ENCODE measurements at places on chromosomes 2 and 18.

- no peak for DNase-seq
These were observed 423.7 kb upstream of the ACVR2A start for GRCh38 chr2:147420947-147421675.

DNA sequence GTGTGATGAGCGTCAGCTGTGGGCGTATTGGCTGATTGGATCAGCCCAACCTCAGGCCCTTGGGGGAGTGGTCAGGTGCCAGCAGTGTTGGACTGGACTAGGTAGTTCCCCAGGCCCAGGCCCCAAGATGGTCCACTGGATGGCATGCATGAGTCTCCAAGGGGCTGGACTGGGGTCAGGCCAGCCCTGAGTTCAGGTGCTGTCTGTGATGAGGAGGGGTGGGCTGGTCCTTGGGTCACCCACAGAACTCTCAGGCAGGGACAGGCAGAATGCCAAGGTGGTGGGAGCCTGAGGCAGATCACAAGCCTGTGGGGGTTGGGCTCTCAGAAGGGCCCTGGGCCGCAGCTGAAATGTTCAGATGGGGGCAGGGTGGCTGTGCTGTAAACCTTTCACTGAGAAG is 59.5 kb upstream of the THUMPD2 start:
- no peak for DNase-seq

DNA sequence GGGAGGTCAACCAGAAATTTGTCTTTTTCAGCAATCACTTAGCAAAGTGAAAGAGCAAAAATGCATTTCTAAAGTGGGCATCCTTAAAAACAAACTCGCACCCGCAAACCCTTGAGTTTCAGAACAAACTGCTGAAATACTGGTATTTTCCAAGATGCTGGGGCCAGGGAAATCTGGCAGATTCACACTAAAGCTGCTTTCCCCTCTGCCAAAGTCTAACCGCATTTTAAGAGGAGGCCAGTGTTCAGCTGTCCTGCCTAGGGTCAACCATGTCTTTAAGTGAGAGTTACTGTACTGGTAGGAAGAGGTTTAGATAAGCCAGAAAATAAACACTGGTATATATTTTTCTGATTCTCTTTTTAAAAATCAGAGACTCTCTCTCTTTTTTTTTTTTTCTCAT is 55.9 kb downstream of the ACVR1 start:
- no peak for DNase-seq

- no peak for DNase-seq
These were observed 135.0 kb downstream of the EPHA4 start for GRCh38 chr2:221437056-221437455.

DNA sequence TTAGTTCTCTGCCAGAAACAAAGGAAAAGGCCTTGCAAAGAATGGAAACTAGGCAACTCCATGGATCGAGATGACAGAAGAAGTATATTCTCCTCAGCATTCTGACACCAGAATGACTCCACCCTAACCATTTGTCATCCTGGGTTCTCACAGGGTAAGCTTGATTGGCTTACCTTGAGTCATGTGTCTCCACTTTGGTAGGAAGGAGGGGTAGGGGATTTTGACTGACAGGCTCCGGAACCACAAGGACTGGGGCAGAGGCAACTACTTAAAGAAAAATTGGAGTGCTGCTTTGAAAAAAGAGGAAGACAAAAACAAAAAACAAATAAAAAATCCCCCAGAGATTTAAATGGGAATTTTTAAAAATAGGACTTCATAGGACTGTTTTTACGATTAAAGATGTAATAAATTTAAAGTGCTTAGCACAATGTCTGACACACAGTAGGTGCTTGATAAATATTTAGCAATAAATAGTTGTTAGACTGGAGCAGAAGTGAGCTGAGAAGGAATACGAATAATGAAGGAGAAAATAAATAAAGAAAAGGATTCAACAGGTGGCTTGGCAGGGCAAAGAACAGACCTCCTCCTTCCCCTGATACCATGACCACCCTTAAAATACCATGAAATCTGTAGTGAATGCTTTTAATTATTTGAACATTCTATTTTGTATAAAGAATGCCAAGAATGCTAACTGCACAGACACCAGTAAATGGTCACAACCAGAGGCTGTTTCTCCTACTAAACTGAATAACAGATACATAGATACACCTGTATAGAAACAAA is 230.2 kb downstream of the CDCA7 start:
- no peak for DNase-seq

- DNase-seq = no peak
These were observed 61.8 kb upstream of the EFEMP1 start for GRCh38 chr2:55985406-55985805.

GRCh38 chr18:24964216-24964615 is 387.8 kb downstream of the ZNF521 start:
- DNase-seq = no peak

DNA sequence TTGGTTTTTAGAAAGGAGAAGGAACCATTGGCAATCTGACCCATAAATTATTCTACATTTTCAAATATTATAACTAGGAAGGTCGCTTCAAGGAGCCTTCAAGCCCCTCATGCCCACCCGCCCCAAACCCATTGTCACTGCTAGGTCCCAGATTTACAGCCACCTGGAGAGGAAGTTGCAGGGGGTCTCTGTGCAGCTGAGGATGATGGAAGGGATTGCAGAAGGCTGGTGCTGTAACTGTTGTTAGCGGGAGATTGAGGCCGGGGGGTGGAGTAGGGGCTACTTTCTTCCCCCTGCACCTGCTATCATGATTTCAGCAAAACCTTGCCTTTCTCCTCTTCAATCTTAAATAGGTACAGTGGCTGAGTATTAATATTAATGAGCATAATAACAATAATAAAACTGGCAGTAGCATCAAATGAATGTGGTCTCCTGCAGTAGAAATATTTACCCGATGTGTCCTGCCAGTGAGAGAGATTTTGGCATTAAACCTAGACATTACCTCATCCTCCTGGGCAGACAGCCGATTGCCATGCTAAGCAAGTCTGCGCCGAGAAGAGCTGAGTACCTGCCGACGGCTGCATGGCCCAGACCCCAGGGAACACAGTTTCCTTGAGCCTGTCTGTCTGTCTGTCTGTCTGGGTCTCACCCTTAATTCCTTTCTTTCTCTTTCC is 225.4 kb downstream of the FAM210A start:
- no peak for DNase-seq

DNA sequence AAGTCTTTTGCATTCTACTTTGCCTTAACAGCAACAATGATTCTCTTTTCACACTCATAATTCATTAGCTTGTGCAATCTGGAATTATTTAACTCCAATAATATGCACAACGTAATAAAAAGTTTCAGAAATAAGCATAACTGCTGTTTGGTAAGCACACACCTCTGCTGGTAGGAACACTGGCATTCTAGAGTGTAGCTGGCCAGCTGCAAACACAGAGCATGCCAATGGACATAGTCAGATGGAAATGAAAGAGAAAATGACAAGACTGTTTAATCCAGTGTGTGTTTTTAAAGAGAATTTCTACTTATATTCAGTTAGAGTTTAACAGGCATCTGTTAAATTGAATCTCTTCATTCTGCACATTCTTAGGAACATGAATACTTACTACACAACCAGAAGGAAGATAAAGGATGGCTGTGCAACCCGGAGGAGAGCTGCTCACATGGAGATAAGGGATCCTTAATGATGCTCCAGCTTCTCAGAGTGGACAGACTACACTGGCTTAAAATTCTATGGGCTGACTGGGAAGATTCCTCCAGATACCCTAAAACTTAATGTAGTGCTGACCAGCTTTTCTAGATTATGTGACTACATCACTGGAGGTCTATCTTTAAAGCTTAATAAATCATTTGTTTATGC is 94.6 kb upstream of the CHAC2 start:
- DNase-seq = no peak

- no peak for DNase-seq
These were observed 46.9 kb downstream of the TTC32 start for GRCh38 chr2:19854596-19855541.

DNA sequence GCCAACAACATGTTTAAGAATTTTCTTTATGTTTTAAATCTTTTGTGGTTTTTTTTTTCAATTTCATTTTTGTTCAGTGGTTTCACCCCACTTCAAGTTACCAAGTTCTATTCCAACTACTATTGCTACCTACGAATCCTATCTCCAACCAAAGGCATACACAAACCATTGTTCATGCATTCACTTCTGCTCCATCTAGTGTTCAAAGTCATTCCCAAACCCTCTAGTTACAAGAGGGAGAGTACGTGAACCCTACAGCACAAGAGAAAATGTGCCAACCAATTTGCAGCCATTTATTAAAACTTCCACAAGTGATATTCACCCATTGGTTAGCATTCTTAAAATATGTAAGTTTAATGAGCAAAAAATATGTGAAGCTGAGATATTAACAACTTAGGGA is 295.1 kb upstream of the KYNU start:
- DNase-seq = no peak

DNA sequence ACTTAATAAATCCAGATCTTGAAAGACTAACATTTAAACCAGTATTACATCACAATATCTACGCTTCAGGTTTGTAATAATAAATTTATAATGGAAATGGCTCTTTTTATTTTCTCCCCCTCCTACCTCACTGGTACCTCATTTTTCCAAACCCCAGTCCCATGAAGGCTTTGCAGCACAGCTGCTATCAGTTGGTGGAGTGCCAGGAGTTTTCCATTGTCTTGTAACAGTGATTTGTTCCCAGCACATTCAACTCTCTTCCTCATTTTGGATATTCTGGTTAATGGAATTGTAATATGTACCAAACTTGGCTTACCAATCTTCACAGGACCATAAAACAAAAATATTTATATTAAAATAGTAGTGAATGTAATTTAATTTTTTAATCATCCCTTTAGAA is 91.2 kb downstream of the VRK2 start:
- no peak for DNase-seq

DNA sequence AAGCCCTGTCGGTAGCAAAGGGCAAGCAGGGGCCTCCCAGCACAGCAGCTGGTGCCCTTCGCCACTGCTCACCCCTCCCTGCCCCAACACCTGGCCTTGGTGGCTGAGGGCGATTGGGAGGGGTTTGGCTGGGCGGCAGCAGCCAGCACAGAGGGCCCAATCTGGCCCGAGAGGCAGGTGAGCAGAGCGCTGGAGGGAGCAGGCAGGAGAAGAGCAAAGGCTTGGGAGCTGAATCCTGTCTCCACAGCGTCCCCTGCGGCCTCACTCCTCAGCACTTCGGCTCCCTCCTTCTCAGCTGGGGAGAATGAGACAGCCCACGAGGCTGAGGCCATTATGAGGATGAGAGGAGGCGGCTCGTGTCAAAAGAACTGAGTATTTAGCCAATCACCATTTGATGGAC is 74.9 kb upstream of the TAF1B start:
- DNase-seq = no peak

DNA sequence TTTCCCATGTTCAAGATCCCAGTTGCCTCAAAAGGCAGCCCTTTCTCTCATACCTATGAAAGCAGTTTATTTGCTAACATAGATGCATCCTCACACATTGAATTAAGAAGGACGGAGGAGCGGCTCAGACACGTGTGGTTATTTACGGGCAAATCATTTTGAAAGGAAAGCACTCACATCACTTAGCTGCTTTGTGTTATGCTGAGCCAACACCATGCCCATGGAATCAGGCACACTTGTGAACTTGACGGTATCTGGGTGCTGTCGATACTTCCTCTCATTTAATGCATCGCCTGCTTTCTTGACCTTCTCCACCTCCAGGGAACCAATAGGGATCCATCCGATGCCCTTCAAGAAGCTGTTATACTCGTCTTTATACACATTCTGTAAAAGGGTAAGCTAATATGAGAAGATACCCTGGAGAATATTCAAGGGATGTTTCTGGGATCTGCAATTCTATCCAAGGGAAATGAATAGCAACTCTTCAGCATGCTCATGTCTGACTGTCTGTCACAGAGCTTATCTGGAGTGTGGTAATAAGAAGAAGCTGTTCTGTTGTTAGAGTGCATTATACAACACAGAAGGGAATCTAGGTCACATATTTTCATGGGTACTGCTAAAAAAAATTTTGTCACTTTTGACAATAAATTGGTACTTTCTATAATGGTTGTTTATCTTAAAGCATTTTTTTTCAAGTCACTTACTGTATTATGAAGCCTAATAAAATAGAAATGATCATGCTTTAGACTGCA is 63.3 kb downstream of the NEB start:
- DNase-seq = no peak

DNA sequence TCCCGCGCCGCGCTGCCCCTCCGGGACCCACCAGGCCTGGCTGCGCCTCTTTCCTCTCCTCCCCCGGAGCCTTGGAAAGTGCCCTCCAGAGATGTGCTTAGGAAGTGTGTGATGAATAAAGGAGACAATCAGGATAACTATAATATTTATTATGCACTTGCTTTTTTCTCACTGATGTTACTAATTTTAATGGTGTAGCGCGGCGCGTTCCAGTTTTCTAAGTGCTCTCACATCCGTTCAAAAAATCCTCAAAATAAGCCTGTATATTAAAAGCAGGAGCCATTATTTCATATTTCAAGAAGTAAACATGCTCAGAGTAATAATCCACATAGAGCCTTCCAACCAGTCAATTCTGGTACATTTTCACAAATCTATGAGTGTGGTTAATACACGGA is 941 bp upstream of the MPPE1 start:
- DNase-seq = no peak

GRCh38 chr2:162090109-162090508 is 16.1 kb upstream of the DPP4 start:
- DNase-seq = no peak

DNA sequence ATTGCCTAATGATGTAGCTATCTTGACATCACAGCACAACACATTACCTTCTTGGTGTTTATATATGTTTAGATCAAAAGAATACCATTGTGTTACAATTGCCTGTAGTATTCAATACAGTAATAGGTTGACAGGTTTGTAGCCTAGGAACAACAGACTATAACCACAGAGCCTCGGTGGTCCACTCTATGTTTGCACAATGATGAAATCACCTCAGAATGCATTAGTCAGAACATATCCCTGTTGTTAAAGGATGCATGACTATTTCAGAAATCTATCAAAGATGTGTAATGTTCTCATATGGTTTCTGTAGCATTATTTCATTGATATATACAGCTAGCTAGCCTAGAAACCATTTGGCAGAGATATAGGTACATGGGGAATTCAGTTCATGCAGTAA is 8.9 kb downstream of the METTL5 start:
- no peak for DNase-seq

DNA sequence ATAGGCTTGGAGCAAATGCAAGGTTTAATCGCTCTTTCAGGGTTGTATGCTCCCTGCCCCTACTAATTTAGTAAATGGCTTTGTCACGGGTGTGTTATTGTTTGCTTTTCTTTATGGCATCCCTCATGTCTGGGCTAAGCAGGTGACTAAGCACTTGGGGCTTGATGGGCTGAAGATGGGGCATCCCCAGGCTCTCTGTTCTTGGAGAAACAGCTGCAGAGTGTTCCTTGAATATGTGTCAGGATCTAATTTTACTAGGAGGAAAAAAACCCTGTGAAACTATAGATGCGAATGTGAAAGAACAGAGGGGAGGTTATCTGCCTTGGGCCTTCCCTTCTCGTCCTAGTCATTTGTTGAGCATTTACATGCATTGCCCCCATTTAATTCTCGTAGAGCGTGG is 94.7 kb upstream of the TAF1B start:
- DNase-seq = no peak

DNA sequence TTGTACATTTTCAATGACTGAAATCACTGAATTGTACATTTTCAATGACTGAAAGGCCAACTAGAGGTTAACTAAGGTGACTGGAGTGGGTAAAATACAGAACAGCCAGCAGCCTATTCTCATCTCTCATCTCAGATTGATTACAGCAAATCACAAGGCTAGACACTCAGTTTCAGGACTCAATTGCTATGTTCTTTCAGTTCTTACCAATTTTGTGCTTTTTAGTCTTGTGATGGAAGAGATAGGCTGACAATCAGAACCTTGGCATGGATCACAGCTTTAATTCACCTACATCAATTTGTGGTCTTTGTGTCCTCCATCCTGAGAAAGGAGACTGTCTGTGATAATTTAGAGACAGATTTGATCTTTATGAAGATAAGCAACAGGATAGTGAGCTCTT is 124.7 kb downstream of the GULP1 start:
- DNase-seq = no peak
